Regular cardiac myocyte (primary cell): ENCODE measurements at places on chromosomes 3 and 15. TPM values are rescaled to one million over a fixed set of nuclear protein-coding genes. Genes with fewer than 3 reads are reported as not detected.

WNT5A gene
- 36.4 and 78.6 TPM in 2 replicates for total RNA-seq

PPP1R14D gene
- not detected in 2 replicates for total RNA-seq

GRIP2 gene
- 0.19 and 1.1 TPM in 2 replicates for total RNA-seq

CACNA2D3 gene
- total RNA-seq = 0.19 and 0.85 TPM in 2 replicates

ANKRD63 gene
- total RNA-seq = not detected in 2 replicates

ZWILCH gene
- 14.4 and 57.3 TPM in 2 replicates for total RNA-seq

RPL4 gene
- 3,009 and 3,253 TPM in 2 replicates for total RNA-seq

ERICH6 gene
- total RNA-seq = under 0.01 TPM in 1 of 2 replicates, not detected in the other

ADPRH gene
- 5.6 and 7.5 TPM in 2 replicates for total RNA-seq

SLC28A1 gene
- under 0.01 TPM in 1 of 2 replicates, not detected in the other for total RNA-seq

SLC51B gene
- not detected in 2 replicates for total RNA-seq

NDN gene
- 43.7 and 59.8 TPM in 2 replicates for total RNA-seq

RHCG gene
- total RNA-seq = under 0.01 TPM in 2 replicates
